Left renal cortex interstitium (tissue), 4 donors: ENCODE measurements at places on chromosomes 6 and 20. TPM values are rescaled to one million over a fixed set of nuclear protein-coding genes. Genes with fewer than 3 reads are reported as not detected.

Gene BICRAL
- 16.1 TPM for polyA plus RNA-seq

Gene UBD
- 1.4 TPM for polyA plus RNA-seq

GRCh38 chr6:109486068-109486467 is 3.0 kb upstream of the ZBTB24 start:
- DNase-seq, result no peak

DNA sequence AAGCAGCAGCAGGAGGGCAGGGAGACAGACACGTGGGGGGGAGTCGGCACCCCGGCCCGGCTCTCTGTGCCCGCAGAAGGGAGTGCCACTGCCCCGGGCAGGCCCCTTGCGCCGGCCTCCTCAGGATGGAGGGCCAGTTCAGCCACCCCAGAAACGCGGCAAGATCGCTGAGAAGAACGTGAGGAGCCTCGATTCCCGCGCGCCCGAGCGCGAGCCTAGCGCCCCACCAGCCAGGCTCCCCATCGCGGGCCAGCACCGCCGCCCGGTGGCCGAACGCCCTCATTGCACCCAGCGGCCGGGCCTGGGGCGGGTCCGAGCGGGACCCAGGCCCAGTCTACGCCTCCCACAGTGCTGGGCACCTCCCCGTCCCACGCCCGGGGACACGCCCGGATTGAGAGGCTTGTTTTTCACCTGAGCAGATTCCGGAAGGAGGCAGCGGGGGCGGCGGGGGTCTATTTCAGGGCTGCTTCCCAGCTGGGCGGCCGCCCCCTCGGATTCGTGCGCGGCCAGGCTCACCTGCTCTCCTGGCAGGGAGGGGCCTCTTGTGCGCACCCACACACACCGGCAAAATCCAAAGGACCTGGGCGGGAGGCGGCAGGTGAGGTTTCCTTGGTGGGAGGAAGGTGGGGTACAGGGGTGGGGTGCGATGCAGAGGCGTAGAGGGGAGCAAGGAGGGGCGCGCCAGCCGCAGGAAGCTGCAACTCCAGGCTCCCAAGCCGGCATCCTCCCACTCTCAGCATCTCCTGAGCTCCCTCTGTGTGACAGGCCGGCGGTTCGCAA is 9.0 kb upstream of the GRM4 start:
- DNase-seq, result no peak

GRCh38 chr6:157952861-157953351 is 28.8 kb upstream of the SYNJ2 start:
- no peak for DNase-seq

DNA sequence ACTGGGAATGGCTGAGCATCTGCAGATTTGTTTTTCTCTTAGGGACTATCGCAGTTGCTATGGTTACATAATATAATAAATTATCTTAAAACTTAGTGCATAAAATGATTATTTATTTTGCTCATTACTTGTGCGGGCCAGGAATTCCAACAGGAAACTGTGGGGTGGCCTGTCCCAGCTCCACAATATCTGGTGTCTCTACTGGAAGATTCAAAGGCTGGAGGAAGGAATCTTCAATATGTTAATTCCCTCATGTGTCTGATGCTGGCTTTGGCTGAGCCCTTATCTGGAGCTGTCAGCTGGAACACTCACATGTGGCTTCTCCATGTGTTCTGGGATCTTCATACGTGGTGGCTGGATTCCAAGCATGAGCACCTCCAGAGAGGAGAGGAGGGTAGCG is 23.9 kb upstream of the B3GAT2 start:
- DNase-seq, result no peak

DNA sequence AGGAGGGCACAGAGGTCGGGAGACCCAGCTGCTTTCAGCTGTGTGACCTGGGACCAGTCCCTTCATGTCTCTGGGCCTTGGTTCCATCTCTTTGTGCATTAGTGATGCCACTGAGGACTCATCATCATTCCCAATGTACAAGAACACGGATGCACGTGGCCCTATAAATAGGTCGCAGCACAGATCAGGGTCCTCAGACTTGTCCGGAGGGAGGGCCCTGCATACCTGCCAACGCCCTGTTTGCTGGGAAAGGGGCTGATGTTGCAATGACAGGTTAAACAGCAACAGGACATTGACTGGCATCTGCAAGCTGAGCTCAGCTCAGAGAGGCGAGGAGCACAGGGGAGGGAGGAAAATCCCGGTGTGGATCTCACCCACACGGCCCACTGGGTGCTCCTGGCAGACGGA is 21.8 kb downstream of the TGM2 start:
- no peak for DNase-seq
